GM19239 (cell line): ENCODE measurements at places on chromosomes 3 and 15.

- no peak for DNase-seq
These were observed 16.9 kb upstream of the CLDN1 start for GRCh38 chr3:190339130-190339529.

- DNase-seq, result peak; percentile 77
These were observed 37.0 kb downstream of the CDC25A start for GRCh38 chr3:48151058-48151806.

- no peak for DNase-seq
These were observed 7.4 kb upstream of the GSK3B start for GRCh38 chr3:120101624-120102023.

GRCh38 chr3:192847941-192848340 is 69.7 kb downstream of the MB21D2 start:
- no peak for DNase-seq

DNA sequence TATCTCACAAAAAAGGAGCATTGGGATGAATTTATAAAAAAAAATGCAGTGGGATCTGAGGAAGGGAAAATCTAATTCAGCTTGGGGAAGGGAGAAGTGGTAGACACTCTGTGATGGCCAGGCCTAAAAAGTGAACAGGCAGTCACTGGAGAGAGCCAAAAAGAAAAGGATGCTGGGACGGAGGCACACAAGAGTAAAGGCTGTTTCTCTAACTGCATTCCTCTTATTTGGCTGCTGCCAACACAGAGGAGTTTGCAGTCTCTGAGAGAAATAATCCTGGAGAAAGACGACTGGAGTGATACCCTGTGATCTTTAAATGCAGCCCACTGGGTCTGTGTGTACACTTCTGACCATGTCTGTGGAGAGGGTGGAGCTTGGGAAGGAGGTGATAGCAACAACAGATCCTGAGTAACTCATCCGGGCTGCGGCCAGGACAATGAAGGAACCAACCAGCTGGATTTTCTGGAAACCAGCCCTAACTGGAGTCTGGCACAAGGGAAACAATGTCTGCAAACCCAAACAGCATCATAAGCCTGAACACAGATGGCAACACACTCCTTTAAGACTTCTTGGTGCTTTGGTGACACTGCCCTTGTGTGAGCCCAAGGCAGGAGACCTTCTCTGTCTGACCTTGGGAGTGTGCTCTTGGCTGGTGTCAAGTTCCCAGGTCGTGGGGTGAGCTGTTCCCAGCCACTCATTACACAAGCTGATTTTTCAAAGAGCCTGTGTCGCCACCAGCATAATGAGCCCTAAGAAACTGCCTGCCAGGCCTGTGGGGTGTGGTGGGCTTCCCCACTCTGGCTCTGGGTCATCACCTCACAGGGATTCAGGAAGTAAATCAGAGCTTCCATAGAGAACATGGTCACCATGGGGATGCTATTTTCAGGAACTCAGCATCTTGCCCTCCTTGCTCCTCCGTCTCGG is 8.0 kb downstream of the FYCO1 start:
- no peak for DNase-seq

DNA sequence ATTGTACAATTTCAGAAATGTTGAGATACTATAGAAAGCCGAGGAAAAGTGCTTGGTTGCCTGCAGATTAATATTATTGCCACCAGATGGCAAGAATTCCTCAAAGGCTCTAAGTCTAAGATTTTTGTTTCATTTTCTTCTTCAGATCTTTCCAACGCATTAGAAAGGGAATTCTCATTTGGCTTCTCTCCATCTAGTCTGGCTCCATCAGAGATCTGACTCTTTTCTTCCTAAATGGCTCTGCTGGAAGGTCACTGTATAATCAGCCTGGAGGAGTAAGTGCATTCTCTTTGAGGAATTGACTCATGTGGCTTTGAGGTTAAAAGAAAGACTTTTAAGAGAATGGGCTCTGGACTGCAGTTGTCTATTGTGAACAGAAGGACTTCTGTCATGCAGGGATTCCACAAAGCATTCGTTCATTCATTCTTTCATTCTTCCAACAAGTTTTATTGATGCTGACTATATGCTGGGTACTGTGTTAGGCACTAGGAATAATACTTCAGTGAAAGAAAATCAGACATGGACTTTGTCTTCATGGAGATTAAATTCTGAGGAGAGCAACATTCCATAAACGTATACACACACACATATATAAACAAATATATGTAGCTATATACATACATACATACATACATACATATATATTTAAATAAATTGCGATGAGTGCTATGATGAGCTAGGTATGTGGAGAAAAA is 55.3 kb downstream of the SLC28A2 start:
- peak; percentile 23 for DNase-seq

DNA sequence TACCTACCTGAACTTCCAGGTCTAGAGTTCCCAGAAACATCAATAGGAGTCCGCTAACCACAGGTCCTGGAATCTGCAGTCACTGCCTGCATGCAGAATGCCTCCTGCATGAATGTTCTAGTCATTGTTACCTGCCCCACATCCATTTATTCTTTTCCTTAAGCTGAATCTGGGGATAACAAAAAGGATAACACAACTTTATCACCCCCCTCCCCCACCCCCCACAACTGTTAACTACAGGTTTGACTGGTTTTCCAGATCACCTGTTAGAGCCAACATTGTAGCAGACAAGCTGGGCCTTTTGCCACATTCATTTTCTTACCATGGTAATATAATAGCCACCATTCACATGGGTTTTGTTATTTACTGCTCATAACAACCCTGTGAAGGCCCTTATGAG is 4.6 kb upstream of the CTSH start:
- no peak for DNase-seq

DNA sequence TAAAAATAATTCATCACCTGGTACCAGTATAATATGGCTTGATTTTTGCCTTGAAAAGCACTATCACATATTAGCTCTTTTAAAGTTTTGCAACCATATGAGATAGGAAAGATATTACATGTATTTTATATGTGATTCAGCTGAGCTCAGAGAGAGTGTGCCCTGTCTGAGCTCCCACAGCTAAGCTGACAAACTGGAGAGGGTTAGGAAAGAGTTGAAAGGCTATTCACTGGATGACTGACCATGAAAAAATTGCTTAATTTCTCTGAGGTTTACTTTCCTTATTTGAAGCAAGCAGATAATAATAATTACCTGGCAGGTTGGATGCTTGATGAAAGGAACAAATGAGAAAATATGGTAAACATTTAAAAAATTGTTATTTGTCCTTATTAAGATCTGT is 97.4 kb upstream of the CCDC80 start:
- DNase-seq, result no peak

DNA sequence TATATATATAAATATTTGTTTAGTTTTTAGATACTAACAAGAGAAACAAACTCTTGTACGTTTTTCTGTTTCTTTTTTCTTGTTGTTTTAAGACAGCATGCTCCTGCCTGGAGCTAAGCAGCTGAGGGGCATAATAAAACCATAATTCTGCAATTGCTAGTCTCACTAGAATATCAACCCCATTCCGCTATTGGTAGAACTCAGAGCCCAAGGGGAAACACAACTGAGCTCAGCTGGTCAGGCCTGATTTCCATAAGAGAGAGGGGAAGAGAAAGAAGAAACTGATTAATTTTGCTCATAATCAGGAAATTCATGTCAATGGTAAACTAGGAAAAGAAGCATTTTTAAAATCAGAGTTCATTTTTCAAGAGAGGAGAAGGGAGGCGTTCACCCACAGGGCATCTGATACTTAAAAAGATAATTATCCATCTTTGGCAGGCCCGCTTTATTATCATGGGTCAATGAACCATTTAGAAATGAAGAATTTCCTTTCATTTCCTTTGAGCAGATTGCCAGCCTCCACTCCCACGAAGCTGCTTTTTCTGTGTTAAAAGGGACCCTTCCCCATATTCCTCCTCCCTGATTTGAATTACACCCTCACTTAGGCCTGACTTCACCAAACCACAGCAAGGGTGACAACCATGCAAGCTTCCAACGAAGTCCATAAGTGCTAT is 965.3 kb upstream of the CFAP20DC start:
- no peak for DNase-seq
